Aortic smooth muscle cell (primary cell): ENCODE measurements at places on chromosomes 4 and X. TPM values are rescaled to one million over a fixed set of nuclear protein-coding genes. Genes with fewer than 3 reads are reported as not detected.

The CCKAR gene
- total RNA-seq: 0.13 TPM in 1 of 2 replicates, not detected in the other

The NDST4 gene
- not detected in 2 replicates for total RNA-seq

The PCDH18 gene
- total RNA-seq: 73.7 and 134 TPM in 2 replicates

The TLR3 gene
- total RNA-seq: 3.7 and 6.9 TPM in 2 replicates

The GAGE13 gene
- total RNA-seq: not detected in 2 replicates
